Activated T-helper 2 cell treated with anti-CD3 and anti-CD28 coated beads, Interferon-gamma antibody, Interleukin-2, Interleukin-4, amounts not matched to agents 10 μg/mL and 5 μg/mL and 100 μg/mL, durations not matched to agents 14 hours and 24 hours and 36 hours (primary cell): ENCODE measurements at places on chromosomes 11 and 22. TPM values are rescaled to one million over a fixed set of nuclear protein-coding genes. Genes with fewer than 3 reads are reported as not detected.

Gene TMEM134
- 58.5 and 62.0 TPM in 2 replicates for total RNA-seq

Gene DERL3
- total RNA-seq, result 10.3 TPM in 2 replicates

Gene RTCB
- total RNA-seq, result 97.5 and 102 TPM in 2 replicates

Gene HIC2
- 4.9 and 5.3 TPM in 2 replicates for total RNA-seq

Gene PYGM
- 1.9 and 2.0 TPM in 2 replicates for total RNA-seq

Gene PAK1
- total RNA-seq, result 39.0 and 40.7 TPM in 2 replicates

Gene OR51B2
- total RNA-seq, result not detected in 2 replicates

Gene PDGFB
- total RNA-seq, result 3.3 and 4.2 TPM in 2 replicates

Gene PLA2G6
- 32.8 and 36.0 TPM in 2 replicates for total RNA-seq
